ENCODE measurements at places on chromosomes 11 and 22.

- peak; percentile 91 for DNase-seq
These were observed 3.7 kb upstream of the POLD4 start for GRCh38 chr11:67356864-67357561.

DNA sequence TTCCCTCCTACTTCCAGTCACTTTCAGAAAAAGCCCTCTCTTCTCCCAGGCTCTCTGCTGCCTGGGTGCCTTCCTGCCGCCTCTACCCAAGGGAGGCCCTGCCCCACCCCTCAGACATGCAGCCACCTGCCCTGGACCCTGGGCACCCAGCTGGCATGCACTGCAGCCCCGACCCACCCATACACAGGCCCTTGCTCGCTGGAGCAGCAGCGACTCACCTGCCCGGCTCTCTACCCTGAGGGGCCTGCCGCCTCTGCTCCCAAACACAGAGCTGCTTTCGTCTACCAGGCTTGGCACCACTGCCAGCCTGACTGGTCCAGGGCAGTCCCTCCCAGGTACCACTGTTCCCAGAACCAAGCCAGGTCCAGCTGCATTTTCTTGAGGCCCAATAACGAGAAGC is 1.2 kb upstream of the TSSK2 start:
- DNase-seq, result no peak

DNA sequence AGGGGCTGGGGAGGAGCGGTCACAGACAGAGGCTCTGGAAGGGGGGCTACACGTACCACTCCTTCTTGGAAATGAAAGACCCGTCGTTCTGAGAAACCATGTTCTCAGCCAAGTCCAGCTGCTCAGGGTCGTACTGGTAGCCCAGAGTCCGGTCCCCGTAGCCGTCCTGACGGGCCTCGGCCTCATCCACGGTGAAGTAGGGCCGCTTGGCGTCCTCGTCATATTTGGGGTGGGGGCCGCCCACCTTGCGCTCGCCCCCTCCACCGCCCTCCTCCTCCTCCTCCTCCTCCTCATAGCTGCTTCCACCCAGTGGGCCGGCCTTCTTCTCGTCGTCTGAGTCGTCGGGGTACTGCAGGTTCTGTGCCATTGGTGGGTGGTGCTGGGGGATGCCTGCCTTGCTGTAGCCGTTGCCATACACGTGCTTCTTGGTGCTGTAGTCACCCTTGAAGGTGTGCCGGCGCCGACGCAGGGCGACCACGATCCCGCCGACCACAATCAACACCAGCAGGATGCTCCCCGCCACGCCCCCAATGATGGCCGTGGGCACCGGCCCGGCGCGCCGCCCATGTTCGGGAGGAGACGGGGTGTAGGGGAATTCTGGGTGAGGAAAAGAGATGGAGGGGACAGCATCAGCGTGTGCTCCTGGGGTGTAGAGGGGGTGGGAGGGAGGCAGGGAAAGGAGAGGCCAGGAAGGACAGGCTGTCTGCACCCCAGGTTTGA is 64.1 kb downstream of the NECTIN1 start:
- no peak for DNase-seq

DNA sequence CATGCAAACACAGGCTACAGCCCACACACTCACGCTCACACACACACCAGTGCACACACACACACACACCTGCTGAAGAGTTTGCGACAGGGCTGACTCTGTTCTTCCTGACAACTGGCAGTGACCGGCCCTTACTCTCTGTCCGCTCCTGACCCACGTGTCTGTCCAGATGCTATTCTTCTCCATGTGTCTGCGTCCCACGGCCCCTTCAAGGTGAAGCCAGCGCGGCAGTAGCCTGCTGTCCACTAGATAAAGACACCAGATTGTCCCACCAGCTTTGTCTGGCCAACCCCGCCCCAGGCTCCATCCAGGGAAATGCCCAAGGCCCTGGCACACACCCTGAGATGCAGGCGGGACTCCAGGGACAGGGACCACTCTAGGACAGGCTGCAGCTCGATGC is 713.9 kb downstream of the BRD1 start:
- no peak for DNase-seq

DNA sequence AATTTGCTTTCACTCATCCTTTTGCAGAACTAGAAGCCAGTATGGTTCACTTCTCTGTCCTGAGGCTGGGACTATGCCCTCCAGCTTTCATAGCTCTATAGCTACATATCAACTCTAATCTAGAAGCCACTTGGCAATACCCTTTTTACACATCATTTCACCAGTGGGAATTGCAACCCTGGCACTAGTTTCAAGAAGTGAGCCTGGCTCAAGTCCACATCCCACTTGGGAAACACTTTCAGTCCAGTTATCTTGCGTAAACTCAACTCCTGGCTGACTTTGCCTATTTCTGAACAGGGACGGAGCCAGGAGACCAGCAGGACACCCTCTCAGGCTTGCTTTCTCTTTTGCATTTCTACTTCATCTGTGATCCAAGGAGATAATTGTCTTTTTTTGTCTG is 19.9 kb upstream of the FAT3 start:
- DNase-seq, result no peak

GRCh38 chr11:131073167-131073566 is 156.9 kb upstream of the SNX19 start:
- no peak for DNase-seq

GRCh38 chr11:102256251-102256650 is 61.0 kb upstream of the BIRC3 start:
- DNase-seq, result no peak

GRCh38 chr11:42257534-42257933 is 798.1 kb upstream of the LRRC4C start:
- DNase-seq, result no peak

DNA sequence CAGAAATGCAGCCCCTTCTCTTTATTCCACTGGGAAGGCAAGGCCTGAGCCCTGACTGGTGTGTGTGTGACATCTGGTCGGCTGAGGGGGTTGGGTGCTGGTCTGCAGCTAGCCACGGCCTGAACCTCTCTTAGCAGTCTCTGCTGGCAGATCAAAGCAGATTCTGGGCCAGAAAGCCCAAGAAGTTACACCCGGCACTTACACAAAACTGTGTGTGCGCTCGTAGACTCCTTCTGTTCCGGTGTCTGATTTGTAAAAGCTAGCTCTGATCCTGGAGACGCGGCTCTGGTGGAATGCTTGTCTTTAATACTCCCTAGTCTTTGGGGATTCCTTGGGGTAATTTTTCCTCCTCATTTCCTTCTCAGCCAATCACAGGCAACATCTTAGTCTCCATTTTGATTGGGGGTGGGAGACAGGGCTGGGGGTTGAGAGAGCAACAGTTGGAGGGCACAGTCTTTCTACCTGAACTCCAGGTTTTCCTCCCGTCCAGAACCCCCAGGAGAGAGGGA is 5.5 kb downstream of the PKNOX2 start:
- DNase-seq, result no peak

GRCh38 chr11:45525393-45525792 is 140.0 kb downstream of the CHST1 start:
- no peak for DNase-seq

GRCh38 chr11:106644824-106645223 is 373.5 kb downstream of the GUCY1A2 start:
- no peak for DNase-seq

- no peak for DNase-seq
These were observed 49.1 kb downstream of the CERK start for GRCh38 chr22:46688949-46689348.

DNA sequence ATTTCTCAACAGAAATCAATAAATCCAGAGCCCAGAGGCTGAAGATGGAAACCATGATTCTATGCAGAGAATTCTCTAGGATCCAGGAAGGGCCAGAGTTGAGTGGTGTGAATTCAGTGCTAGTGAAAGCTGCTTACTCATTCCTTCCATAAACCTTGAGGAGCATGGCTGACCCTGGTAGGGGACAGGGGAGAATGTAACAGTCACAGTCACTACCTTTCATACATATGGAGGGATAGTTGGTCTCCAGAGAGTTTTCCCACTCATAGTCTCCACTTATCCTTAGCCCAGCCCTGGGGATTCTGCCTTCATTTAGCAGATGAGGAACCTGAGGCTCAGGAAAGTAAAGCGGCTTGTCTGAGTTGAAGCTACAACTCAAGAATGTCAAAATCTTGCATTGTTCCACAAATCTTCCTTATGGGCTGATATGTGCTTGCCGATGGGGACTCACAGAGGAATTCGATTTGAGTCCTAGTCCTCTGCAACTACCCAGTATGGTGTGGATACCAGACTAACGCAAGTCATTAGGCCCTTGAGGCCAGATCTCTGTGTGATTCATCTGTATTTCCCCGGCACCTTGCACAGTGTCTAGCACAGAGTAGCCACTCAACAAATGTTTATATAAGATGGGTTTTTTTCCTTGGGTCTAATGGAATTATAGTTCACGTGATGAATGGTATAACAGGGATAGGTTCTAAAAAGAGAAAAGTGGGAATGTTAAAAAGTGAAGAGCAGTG is 3.7 kb upstream of the ANAPC15 start:
- DNase-seq, result no peak

DNA sequence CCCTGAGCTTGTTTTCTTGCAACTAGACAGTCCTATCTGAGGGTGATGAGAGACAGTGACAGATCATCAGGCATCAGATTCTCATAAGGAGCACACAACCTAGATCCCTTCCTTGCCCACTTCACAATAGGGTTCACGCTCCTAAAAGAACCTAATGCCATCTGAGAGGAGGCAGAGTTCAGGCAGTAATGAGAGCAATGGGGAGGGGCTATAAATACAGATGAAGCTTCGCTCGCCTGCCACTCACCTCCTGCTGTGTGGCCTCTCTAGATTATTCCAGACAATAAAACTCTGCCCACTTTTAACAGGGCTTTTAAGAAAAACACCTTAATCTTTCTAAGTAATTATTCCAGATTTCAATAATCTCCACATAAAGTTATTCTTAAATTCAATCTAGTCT is 43.9 kb upstream of the PAK1 start:
- DNase-seq, result no peak

GRCh38 chr11:98110030-98110429 is 910.7 kb upstream of the CNTN5 start:
- DNase-seq, result no peak

GRCh38 chr11:114132417-114132816 is 72.9 kb downstream of the ZBTB16 start:
- no peak for DNase-seq

- peak; percentile 86 for DNase-seq
These were observed 39.5 kb downstream of the TP53I11 start for GRCh38 chr11:44911029-44911814.

DNA sequence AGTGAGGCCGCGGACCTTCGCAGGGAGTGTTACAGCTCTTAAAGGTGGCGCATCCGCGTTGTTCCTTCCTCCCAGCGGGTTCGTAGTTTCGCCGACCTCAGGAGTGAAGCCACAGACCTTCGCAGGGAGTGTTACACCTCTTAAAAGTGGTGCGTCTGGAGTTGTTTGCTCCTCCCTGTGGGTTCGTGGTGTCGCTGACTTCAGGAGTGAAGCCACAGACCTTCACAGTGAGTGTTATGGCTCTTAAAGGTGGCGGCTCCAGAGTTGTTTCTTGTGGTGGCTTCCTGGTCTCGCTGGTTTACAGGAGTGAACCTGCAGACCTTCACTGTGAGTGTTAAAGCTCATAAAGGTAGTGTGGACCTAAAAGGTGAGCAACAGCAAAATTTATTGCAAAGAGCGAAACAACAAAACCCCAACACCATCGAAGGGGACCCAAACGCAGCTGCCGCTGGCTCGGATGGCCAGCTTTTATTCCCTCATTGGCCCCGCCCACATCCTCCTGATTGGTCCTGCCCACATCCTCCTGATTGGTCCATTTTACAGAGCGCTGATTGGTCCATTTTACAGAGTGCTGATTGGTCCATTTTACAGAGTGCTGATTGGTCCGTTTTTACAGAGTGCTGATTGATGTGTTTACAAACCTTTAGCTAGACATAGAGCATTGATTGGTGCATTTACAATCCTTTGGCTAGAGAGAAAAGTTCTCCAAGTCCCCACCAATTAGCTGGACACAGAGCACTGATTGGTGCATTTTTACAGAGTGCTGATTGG is 1.2 kb upstream of the TMEM45B start:
- DNase-seq, result no peak

DNA sequence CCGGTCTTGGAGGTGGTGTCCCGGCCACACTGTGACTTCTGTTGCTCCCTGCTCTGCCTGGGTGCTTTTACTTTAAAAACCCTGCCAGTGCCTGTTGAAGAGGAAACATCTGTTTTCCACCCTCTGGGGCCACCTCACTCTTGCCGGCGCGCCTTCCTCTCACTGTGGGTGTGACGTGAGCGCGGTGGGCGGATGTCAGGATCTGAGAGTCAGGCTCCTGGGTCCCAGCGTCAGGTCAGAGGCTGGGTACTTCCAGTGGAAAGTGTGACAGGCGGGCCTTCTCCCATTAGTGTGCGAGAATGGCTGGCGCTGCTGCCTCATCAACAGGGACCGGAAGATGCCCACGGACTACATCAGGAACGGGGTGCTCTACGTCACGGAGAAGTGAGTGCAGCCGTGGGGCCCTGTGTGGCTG is 54.2 kb downstream of the GRAMD4 start:
- no peak for DNase-seq

- DNase-seq, result no peak
These were observed 44.9 kb downstream of the ARHGAP8 start for GRCh38 chr22:44797181-44797725.

DNA sequence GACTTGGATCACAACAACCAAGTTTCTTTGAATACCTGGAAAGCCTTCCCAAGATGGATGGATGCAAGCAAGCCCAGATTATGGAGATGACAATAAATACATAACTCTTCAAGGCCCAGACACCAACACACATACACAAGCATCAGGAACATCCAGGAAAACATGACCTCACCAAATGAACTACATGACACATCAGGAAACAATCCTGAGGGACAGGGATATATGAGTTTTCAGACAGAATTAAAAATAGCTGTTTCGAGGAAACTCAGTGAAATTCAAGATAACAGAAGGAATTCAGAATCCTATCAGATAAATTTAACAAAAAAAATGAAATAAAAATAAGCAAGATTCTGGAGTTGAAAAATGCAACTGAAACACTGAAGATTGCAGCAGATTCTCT is 659.4 kb downstream of the METTL15 start:
- no peak for DNase-seq
